ENCODE measurements at places on chromosomes 6 and 20. TPM values are rescaled to one million over a fixed set of nuclear protein-coding genes. Genes with fewer than 3 reads are reported as not detected.

Gene GATA5
- not detected for total RNA-seq

- peaks cover 69% of the 10 kb centered on the region for H3K36me3 ChIP-seq
- no peak overlapping the region for H3K27ac ChIP-seq
- H3K4me1 ChIP-seq: no peaks in the 10 kb centered on the region
- H3K4me3 ChIP-seq: no peak overlapping the region
Observed at GRCh38 chr20:49030954-49031619, 15.0 kb upstream of the CSE1L start.

- H3K27me3 ChIP-seq: no peaks in the 10 kb centered on the region
- H3K4me3 ChIP-seq: peak within 1 kb of the TSS; percentile 65
- H3K4me1 ChIP-seq: peaks cover 37% of the 10 kb centered on the region
- no peaks in the 10 kb centered on the region for H3K36me3 ChIP-seq
- peak within 1 kb of the TSS; percentile 94 for H3K27ac ChIP-seq
- DNase-seq: peak; percentile 88
Observed at GRCh38 chr6:125153391-125154117, at the start of gene TPD52L1. TPD52L1 (plus strand) TSS chr6:125153773; CDS start chr6:125153952, 179 bp downstream.

Gene GCNT2
- 1.1 TPM for total RNA-seq

DNA sequence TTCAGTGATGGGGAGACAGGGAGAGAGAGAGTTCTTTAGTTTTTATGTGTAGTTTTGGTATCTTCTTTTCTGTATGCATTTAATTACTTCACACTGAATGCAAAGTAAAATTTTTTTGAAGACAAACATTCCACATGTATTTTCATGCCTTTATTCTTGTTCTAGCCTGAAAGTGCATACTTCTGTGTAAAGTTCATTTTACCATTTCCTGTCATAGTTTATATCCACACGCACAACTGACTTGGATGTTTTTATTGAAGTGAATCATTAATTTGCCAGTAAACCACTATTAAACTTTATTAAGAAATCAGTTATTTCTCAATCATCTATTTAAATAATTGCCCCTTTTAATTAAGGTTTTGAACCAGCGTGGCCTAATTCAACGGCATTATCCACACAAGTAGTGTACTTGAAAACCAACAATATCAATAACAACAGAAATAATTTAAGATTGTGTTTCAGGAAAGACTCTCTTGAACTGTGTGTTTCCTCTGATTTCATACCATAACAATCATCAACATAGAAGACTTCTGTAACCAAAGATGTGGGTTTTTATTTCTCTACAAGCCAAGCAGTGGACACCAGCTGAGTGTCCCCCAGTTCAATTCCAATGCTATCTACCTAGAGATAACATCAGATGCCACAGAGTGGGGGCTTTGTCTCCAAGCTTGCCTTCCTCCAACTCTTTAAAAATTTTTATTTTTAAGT lies 512.7 kb upstream of the JAG1 start:
- no peaks in the 10 kb centered on the region for H3K36me3 ChIP-seq
- no peak overlapping the region for H3K4me3 ChIP-seq
- DNase-seq: no peak
- no peak overlapping the region for H3K27ac ChIP-seq
- H3K4me1 ChIP-seq: no peaks in the 10 kb centered on the region

DNA sequence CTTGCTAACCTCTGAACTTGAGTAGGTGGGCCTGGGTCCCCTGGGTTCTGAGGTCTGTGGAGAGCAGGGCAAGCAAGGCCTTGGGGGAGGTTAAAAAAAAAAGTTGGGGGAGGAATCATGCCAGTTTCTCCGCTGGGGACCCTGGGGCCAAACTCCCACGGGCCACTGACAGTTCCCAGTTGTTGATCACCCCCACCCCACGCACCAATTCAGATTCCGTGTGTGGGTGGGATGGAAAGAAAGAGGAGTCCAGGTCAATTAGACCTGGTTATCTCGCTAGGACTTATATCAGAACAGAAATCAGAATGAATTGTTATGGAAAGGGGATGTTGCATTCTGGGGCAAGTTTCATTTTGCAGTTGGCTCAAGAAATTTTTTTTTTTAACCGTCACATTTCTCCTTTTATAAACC lies 46.7 kb upstream of the SUPT3H start:
- H3K4me3 ChIP-seq: peak overlapping the region; percentile 75
- H3K4me1 ChIP-seq: peaks cover 16% of the 10 kb centered on the region

DNA sequence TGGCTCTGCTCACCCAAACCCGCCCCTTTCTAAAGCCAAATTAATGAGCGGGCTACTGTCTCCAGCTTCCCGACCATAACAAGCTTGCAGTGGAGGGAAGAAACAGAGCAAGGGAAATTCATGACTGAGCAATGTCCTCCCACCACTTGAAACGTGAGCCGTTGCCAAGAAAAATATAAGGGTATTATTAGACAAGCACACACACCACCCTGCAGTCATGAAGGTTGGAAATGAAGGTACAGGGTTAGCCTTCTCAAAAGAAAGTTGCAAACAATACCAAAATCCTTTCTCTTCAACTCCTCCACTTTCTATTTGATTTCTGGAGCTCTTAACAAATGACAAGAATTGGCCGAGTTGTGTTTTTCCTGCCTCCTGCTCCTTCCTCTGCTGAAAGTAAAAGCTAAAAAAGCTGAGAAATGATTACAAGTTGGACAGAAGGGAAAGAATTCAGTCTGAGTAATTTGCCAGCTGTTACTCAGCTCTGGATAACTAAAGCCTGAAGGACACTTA lies 151.1 kb upstream of the B3GAT2 start:
- peak overlapping the region; percentile 1 for H3K4me3 ChIP-seq
- no peak overlapping the region for H3K27ac ChIP-seq
- H3K36me3 ChIP-seq: no peaks in the 10 kb centered on the region
- no peak for DNase-seq

DNA sequence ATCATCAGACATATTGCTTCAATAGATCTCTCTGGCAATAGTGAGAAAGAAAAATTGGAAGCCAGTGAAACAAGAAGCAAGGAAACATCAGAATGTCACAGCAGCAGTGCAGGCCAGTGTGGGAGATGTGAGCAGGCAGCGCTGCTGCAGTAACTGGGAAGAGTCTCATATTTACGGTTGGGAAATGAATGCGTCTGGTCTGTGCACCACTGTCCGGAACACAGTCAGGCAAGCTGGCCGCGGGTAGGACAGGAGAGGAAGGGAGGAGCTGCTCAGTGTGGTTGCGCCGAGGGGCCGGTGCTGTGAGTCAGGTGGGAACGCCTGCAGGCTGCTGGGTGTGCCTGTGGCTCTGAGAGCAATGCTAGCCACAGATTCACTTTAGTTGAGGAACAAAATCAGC lies 6.4 kb upstream of the PSMG4 start:
- peaks cover 8% of the 10 kb centered on the region for H3K4me1 ChIP-seq
- H3K27me3 ChIP-seq: peaks cover 25% of the 10 kb centered on the region
- no peak for DNase-seq

Gene BHLHE23
- not detected for total RNA-seq

DNA sequence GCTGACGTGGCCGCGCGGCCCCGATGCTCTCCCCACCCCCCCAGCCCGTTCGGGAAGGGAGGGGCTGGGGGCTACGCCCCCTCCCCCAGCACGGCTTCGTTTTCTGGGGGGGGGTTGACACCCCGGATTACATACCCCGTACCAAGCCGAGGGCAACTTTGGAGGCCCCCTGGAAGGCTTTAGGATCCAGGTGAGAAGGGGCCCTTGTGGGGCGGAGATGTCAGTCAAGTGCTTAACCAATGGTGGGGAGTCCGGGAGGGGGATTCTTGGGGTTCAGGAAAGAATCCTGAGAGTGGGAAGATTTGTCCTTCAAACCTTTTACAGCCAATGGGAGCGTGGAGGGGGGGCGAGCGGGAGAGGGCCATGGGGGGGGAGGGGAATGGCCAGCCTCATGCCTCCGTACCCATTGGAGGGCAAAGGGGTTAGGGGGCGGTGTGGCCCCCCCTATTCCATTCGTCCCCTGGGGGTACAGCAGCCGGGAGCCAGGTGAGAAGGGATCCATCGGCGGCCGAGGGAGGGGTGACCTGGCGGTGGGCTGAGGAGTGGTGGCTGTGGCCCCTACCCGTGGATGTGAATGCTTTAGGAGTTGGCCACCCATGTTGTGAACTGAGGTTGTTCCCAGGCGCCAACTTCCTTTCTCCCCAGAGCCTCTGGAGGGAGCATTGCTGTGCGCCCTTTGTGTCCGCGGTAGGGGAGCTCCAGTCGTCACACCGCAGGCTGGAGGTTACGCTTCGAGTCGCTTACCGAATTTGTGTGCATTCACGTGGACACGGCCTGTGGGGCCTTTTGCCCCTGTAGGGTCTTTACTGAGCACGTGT lies 682 bp downstream of the BRD2 start:
- peak overlapping the region; percentile 95 for H3K4me3 ChIP-seq
- H3K27me3 ChIP-seq: no peaks in the 10 kb centered on the region
- peak overlapping the region; percentile 97 for H3K27ac ChIP-seq
- H3K4me1 ChIP-seq: peaks cover 22% of the 10 kb centered on the region
- peak; percentile 78 for DNase-seq

Gene PPP1R11
- 72.4 TPM for total RNA-seq

DNA sequence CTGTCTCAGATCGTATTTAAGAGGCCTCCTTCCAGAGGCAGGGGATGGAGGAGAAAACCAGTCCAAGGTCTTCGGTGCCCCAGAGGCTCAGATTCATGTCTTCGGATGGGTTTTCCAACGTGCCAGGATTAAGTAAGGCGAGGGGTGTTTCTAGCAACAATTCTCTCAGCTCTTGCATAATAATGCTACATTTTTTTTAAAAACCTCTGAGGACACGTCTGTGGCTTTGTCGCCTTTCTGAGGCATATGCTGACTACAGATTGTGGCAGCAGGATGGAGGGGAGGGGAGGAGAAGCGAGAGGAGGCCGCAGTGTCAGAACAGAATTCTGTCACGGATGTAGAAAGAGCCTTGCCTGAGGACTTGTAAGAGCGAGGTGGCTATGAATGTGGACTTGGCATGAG lies 17.7 kb upstream of the CCDC167 start:
- no peak overlapping the region for H3K4me3 ChIP-seq
- H3K36me3 ChIP-seq: no peaks in the 10 kb centered on the region
- no peak for DNase-seq
- no peaks in the 10 kb centered on the region for H3K4me1 ChIP-seq
- peaks cover 16% of the 10 kb centered on the region for H3K27me3 ChIP-seq
- no peak overlapping the region for H3K27ac ChIP-seq

GRCh38 chr6:79173378-79173777 lies 61.1 kb downstream of the HMGN3 start:
- no peak overlapping the region for H3K27ac ChIP-seq
- no peaks in the 10 kb centered on the region for H3K4me1 ChIP-seq
- no peaks in the 10 kb centered on the region for H3K27me3 ChIP-seq

Gene PAK1IP1
- total RNA-seq: 15.3 TPM

Gene CST4
- total RNA-seq: not detected

GRCh38 chr6:105458084-105458483 lies 55.2 kb upstream of the PREP start:
- H3K4me3 ChIP-seq: no peak overlapping the region
- H3K4me1 ChIP-seq: no peaks in the 10 kb centered on the region
- H3K27ac ChIP-seq: no peak overlapping the region
- DNase-seq: no peak
- no peaks in the 10 kb centered on the region for H3K27me3 ChIP-seq

- H3K27ac ChIP-seq: peak overlapping the region; percentile 96
- no peak for DNase-seq
- H3K36me3 ChIP-seq: no peaks in the 10 kb centered on the region
- no peaks in the 10 kb centered on the region for H3K27me3 ChIP-seq
Observed at GRCh38 chr6:85672623-85673022, 29.9 kb upstream of the SYNCRIP start.

DNA sequence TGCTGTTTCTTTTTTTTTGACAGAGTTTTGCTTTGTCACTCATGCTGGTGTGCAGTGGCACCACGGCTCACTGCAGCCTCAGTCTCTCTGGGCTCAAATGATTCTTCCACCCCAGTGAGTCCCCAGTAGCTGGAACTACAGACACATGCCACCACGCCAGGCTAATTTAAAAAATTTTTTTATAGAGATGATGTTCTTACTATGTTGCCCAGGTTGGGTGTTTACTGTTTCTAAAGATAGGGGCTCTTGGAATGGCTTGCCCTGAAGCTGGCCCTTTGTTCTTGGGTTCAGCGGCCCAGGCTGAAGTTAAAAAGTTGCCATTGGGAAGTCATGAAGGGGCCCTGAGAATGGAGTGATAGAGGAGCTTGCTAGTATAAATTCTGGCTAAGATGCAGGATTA lies 16.5 kb downstream of the RALGAPB start:
- no peak for DNase-seq
- peak overlapping the region; percentile 11 for H3K27ac ChIP-seq
- H3K36me3 ChIP-seq: no peaks in the 10 kb centered on the region
- H3K4me3 ChIP-seq: no peak overlapping the region
- H3K27me3 ChIP-seq: no peaks in the 10 kb centered on the region

DNA sequence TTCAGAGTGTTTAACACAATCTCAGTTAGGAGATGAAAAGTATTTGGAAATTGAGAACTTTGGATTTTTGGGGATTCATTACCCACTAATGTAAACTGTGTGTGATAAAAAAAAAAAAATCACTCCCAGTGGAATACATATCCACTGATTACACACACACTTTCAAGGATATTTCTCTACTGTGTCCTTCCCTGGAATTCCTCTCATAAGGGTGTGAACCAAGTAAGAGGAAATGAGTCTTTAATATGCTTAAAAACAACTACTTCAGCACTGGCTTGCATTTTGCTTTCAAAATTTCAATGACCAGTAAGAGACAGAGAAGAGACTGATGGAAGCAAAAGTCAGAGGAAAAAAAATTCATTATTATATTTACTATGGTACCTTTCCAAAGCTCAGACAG lies 24.5 kb upstream of the MYCT1 start:
- no peaks in the 10 kb centered on the region for H3K27me3 ChIP-seq
- no peak overlapping the region for H3K27ac ChIP-seq
- H3K4me3 ChIP-seq: no peak overlapping the region
- no peaks in the 10 kb centered on the region for H3K36me3 ChIP-seq
- DNase-seq: no peak
- no peaks in the 10 kb centered on the region for H3K4me1 ChIP-seq

Gene HLA-DRB1
- total RNA-seq: 25.2 TPM

Gene TP53TG5
- not detected for total RNA-seq

GRCh38 chr6:30782425-30783014 lies 38.2 kb upstream of the IER3 start:
- H3K4me1 ChIP-seq: peaks cover 34% of the 10 kb centered on the region
- H3K27ac ChIP-seq: peak overlapping the region; percentile 74
- no peaks in the 10 kb centered on the region for H3K36me3 ChIP-seq
- no peak overlapping the region for H3K4me3 ChIP-seq

Gene LY6G6D
- not detected for total RNA-seq

Gene SLC17A1
- not detected for total RNA-seq

- no peak overlapping the region for H3K27ac ChIP-seq
- no peaks in the 10 kb centered on the region for H3K36me3 ChIP-seq
- DNase-seq: no peak
- no peak overlapping the region for H3K4me3 ChIP-seq
Observed at GRCh38 chr6:16396497-16397319, 158.3 kb downstream of the GMPR start.

DNA sequence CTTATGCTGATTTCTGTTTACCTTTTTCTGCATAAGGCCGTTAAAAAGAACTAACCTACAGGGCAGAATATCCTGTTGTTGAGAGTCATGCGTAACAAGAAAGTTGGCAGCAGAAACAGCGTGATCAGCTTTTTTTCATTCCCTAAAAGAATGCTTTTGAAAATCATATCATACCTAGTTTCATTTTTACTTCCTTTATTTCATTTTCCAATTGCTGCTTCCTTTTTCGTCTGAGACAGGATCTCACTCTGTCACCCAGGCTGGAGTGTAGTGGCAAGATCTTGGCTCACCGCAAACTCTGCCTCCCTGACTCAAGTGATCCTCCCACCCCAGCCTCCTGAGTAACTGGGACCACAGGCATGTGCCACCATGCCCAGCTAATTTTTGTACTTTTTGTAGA lies 4.1 kb downstream of the CALHM6 start:
- H3K4me1 ChIP-seq: no peaks in the 10 kb centered on the region
- H3K4me3 ChIP-seq: no peak overlapping the region
- H3K27ac ChIP-seq: no peak overlapping the region
- no peaks in the 10 kb centered on the region for H3K36me3 ChIP-seq
